ENCODE measurements at places on chromosomes 1 and 21. TPM values are rescaled to one million over a fixed set of nuclear protein-coding genes. Genes with fewer than 3 reads are reported as not detected.

DNA sequence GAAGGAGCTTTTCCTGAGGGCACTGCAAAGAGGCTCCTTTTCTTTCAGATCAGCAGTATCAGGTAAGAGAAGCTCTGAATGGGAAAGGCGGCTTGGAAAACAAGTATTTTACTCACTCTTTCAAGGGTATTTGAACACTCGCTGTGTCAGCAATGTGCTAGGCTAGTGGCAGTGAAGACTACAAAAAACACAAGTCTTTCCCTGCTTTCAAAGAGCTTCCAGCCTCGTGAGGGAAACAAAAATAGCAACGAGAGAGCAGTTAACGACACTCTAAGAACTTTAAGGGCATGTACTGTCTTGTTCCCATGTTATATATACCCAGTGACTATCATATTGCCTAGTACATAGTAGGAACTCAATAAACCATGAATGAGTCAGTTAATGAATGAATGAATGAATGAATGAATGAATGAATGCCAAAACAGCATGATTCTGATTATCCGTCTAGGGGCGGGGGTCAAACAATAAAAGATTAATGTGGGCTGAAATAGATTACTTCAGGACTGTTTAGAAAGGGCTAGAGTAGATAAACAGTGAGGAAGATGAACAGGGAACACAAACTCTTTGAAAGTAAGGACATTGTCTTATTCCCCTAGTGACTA is 14.2 kb upstream of the MCOLN3 start:
- no peak for DNase-seq

The IL22RA1 gene
- total RNA-seq = 26.6 TPM

The KRTAP15-1 gene
- total RNA-seq = not detected

The TFF2 gene
- 0.98 TPM for total RNA-seq

- DNase-seq = no peak
These were observed 2206.0 kb downstream of the MRPL39 start for GRCh38 chr21:23401278-23401677.

All from left colon (tissue), 2 donors.